Stimulated activated CD8-positive, alpha-beta memory T cell treated with anti-CD3 and anti-CD28 coated beads, Interleukin-4, amount 100 ng/mL, for 1 hour (primary cell): ENCODE measurements at places on chromosomes 1 and 21.

GRCh38 chr1:62356257-62356835, 37.1 kb upstream of the KANK4 start:
- DNase-seq = no peak

GRCh38 chr21:33985117-33986050, 69.8 kb upstream of the ATP5PO start:
- DNase-seq = no peak

DNA sequence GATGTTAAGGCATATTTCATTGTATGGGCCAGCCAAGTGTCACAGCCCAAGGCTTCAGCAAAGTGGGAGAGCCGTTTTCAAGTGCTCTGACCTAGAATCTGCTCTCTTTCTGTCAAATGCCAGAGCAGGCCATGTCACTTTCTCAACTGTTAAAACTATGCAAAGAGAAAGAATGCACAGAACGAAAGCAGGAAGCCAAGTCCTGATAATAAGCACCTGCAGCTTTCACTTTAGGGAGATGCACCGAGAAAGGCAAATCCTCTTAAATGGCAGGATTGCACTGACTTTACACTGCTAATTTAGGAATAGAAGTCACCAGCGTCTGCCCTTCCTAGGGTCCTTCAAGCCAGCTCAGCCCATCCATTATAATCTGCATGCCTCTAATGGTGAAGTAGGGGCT, 49.2 kb upstream of the NTPCR start:
- no peak for DNase-seq

DNA sequence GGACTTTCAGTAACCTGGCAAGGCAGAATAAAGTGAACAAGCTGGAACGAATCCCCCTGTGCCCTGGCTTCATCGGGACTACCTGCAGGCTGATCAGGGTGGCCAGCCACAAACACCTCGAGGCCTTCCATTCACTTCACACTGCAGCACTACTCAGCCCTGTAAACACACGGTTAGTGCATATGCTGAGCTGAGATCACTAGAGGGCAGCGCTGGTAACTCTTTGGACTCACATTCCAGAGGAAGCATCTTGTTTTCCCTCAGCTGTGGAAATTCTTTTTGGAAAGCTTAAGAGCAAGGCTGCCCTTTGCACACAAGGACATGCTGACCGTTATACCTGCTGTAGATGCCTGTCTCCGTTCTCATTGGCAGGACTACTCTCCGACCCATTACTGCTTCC, 32.1 kb downstream of the PCSK9 start:
- no peak for DNase-seq

GRCh38 chr1:17950728-17951127, 156.9 kb upstream of the IGSF21 start:
- DNase-seq = no peak

DNA sequence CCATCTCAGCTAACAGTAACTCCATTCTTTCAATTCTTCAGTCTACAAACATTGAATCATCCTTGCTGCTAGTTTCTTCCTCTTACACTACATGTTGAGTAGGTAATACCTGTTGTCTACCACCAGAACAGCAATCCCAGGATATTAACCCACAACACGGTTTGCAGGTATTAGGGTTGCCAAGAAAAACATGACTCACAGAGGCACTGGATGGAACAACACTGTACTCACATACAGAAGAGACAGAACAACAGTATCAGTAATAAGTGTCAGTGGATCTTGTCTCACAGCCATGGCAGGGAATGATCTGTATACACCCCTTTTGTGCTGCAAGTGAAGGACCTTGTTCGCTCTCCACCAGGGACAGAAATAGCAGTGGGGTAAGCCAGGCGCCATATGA, 212.1 kb downstream of the GPR52 start:
- no peak for DNase-seq

DNA sequence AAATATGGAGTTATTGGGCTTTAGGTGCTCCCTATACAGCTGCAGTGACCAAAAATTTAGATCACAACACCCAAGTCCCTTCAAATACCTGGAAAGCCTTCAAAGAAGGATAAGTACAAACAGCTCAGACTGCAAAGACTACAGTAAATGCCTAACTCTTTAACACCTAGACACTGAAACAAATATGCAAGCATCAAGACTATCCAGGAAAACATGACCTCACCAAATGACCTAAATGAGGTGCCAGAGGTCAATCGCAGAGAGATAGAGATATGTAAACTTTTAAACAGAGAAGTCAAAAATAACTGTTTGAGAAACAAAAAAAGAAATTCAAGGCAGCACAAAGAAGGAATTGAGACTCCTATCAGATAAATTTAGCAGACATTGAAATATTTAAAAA, 753.8 kb upstream of the B3GALT2 start:
- no peak for DNase-seq

DNA sequence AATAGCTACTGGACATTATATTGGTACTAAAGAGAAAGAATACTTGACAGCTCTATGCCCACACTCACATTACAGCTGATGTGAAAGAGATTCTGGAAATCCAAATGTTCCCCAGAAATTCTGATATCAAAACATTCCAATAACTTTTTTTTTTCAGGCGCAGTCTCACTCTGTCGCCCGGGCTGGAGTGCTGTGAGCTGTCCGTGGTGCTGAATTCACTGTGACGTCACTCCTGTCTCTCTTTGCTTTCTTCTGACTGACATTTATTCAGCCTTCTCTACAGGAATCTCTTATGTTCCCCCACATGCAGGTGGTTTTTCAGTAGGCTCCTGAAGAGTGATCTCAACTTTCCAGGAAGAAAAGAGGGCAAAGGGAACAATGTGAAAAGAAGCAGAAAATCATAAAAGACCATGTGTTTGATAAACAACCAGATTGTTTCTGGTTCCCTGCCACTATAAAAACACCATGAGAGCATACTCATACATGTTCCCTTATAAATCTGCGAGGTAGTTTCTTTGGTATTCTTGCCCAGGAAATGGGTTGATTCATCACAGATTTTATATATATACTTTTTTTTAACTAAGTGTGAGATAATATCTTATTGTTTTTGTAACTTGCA, 6.2 kb downstream of the S100A7A start:
- peak; percentile 26 for DNase-seq

DNA sequence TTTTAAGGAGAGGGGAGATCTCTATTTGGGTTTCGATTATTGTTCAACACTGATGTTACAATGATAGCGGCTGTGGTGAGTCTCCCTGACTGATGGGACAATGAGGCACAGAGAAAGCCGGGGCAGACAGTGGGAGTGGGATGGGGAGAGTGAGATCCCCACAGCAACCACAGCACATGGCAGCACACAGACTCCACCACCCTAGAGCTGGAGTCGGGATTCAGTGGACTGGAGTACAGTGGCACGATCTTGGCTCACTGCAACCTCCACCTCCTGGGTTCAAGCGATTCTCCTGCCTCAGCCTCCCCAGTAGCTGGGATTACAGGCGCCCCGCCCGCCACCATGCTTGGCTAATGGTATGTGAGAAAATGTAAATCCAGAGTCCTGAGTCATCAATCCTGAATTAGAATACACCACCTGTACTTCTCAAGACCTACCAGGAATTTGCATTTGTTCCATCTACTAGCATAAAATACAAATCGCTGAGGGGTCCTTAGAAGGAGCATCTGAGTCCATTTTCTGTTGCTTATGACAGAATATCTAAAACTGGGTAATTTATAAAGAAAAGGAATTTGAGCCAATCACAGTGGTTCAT, 125.8 kb downstream of the TOMM20 start:
- no peak for DNase-seq

- no peak for DNase-seq
These were observed 2.9 kb downstream of the TATDN3 start for GRCh38 chr1:212794561-212795014.

GRCh38 chr1:152539901-152540300, 25.6 kb downstream of the CRCT1 start:
- no peak for DNase-seq

DNA sequence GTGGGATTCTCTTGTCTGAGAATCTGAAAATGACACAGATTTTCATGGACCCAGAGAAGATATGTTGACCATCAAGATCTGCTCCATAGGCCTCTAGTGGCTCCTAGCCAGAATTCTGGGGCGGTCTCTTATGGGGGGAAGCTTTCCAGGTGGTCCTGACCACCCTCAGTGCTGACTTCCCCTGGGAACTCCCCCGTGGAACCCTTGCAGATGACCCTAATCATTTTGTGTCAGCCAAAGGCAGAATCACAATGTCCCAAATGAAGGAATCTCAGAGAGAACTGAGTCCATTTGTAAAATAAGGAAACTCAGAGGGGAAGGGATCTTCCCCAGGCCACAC, 3.6 kb downstream of the HEYL start:
- DNase-seq = no peak

- DNase-seq = no peak
These were observed 364.3 kb downstream of the VAV3 start for GRCh38 chr1:107600607-107601160.

- DNase-seq = no peak
These were observed 98.0 kb upstream of the HP1BP3 start for GRCh38 chr1:20885121-20885520.

GRCh38 chr1:232921381-232921780, 29.0 kb upstream of the NTPCR start:
- DNase-seq = no peak

GRCh38 chr1:75345538-75346292, 211.5 kb downstream of the LHX8 start:
- DNase-seq = no peak

DNA sequence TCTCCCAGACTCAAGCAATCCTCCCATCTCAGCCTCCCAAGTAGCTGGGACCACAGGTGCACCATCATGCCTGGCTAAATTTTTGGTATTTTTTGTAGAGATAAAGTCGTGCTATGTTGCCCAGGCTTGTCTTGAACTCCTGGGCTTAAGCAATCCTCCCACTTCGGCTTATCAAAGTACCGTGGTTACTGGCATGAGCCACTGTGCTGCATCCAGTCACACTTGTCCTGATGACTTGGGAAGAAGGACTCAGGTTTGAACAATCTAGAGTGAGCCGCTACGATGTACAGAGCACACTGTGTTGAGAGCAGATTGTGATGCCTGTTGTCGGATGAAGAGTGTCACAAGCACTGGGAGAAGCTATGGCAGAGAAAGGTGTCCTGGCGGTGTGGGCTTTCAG, 27.2 kb downstream of the RNF187 start:
- no peak for DNase-seq

GRCh38 chr21:32599091-32599490, 13.1 kb downstream of the CFAP298 start:
- no peak for DNase-seq

GRCh38 chr1:50959303-50959912, 659 bp downstream of the FAF1 start:
- no peak for DNase-seq

DNA sequence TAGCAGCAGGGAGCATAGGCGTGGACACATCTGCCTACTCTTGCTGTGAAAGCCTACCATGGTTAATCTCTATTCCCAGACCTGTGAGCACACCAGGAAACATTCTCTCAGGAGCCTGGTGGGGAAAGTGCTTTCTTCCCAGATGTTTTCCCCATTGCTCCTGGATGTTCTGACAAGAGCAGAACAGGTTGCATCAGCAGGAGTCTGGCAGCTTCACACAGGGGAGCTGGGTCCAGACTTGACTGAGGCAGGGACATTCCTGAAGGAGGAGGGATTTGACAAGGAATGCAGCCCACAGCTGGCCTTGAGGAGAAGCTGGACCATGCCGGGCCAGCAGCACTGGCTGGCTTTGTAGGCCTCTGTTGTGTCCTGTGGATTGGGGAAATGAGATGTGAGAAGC, 21.0 kb upstream of the ARTN start:
- no peak for DNase-seq

- DNase-seq = no peak
These were observed 123.9 kb upstream of the GRIK3 start for GRCh38 chr1:37158113-37158749.

GRCh38 chr1:156655151-156655903, 13.4 kb downstream of the BCAN start:
- no peak for DNase-seq

DNA sequence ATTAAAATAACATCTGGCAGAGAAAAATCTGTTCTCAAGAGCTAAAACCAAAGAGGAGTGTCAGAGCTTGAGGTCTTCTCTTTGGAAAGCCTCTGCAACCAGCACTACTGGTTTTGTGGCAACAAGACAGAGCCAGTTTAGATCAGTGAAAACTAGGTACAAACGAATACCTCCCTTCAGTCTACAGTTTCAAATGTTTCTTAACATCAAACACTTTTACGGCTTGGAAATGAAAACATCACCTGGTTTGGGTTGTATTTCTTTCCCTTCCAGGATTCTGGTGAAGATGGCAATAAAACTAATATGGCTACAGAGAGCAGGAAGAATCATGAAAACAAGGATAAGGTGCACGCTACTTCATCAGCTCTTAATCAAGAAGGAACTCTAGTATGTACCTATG, 339.4 kb upstream of the ESRRG start:
- no peak for DNase-seq

- DNase-seq = no peak
These were observed 141.9 kb upstream of the CXADR start for GRCh38 chr21:17370916-17371315.

DNA sequence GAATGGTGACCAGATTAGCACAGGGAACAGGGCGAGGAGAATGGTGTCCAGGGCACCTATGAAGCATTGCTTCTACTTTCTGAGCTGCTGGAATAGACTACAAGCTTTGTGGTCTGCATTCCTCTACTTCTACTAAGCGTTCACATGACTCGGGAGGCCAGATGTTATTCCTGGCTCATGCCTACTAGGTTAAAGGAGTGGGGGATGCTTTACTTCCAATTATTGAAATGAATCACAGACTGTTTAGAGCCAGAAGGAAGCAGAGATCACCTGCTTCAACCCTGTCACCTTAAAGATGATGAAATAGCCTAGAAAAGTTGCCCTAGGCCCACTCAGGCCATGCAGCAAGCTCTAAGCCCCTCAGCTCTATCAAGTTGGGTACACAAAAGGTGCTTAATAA, 633.5 kb downstream of the KIF26B start:
- DNase-seq = no peak

DNA sequence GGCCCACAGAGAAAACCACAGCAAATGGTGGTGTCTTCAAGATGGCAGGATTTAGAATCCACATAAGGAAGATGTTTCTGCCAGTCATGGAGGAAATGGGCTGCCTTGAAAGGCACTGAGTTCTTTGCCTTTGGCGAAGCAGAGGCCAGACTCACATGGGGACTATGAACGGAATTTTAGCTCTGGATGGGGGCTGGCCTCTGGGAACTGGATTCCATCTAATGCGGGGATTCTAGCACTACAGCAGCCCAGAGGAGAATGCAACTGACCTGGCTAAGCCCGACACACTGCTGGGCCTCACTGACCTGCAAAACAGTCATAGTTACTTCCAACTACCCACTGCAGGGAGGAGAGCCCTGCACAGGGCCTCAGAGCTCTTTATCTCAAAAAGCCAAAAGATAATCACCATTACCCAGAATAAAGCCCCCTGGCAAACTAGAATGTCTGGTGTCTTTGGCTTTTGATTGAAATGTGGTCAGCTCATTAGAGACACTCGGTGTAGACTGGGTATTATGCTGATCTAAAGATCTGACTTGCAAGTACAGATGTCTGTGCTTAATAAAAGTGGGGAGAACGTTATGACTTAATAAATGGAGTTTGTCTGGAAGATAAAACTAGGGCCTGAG, 11.6 kb downstream of the HCRTR1 start:
- no peak for DNase-seq
